ENCODE measurements at places on chromosomes 2 and 18. TPM values are rescaled to one million over a fixed set of nuclear protein-coding genes. Genes with fewer than 3 reads are reported as not detected.
A peak's percentile ranks its signal among the peaks of the same experiment; 100 is the strongest.

Gene CXCR1
- total RNA-seq: 0.87 TPM

DNA sequence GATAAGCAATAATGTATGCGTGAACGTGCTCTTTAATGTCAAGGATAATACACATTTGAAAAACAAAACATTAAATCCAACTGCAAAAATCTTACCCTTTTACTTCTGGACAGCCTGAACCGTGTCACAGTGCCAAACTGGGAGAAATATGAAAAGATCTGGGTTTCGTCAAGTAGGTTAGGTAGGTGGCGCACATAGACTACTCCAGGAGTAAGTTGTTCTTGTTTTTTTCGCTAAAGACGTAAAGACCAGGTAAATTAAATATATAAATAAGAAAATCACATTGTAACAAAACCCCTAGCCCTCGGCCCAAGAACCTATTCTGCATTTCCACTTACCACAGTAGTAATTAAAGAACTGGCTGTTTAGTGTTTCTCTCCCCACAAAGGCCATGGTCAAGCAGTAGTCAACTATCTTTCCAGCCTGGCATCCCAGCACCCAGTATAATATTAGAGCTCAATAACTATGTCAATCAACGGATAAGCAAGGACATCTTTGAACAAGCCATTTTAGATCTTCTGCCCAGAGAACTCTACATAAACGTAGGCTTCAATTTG is 1.1 kb downstream of the NIFK start:
- no peaks in the 10 kb centered on the region for H3K27me3 ChIP-seq
- peak; percentile 40 for DNase-seq
- peaks cover 43% of the 10 kb centered on the region for H3K36me3 ChIP-seq
- H3K27ac ChIP-seq: peak overlapping the region; percentile 87
- peaks cover 18% of the 10 kb centered on the region for H3K4me1 ChIP-seq

Gene SF3B1
- 894 TPM for total RNA-seq

DNA sequence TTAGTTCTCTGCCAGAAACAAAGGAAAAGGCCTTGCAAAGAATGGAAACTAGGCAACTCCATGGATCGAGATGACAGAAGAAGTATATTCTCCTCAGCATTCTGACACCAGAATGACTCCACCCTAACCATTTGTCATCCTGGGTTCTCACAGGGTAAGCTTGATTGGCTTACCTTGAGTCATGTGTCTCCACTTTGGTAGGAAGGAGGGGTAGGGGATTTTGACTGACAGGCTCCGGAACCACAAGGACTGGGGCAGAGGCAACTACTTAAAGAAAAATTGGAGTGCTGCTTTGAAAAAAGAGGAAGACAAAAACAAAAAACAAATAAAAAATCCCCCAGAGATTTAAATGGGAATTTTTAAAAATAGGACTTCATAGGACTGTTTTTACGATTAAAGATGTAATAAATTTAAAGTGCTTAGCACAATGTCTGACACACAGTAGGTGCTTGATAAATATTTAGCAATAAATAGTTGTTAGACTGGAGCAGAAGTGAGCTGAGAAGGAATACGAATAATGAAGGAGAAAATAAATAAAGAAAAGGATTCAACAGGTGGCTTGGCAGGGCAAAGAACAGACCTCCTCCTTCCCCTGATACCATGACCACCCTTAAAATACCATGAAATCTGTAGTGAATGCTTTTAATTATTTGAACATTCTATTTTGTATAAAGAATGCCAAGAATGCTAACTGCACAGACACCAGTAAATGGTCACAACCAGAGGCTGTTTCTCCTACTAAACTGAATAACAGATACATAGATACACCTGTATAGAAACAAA is 230.2 kb downstream of the CDCA7 start:
- H3K27me3 ChIP-seq: no peaks in the 10 kb centered on the region
- no peak overlapping the region for H3K27ac ChIP-seq
- DNase-seq: no peak
- H3K36me3 ChIP-seq: no peaks in the 10 kb centered on the region

DNA sequence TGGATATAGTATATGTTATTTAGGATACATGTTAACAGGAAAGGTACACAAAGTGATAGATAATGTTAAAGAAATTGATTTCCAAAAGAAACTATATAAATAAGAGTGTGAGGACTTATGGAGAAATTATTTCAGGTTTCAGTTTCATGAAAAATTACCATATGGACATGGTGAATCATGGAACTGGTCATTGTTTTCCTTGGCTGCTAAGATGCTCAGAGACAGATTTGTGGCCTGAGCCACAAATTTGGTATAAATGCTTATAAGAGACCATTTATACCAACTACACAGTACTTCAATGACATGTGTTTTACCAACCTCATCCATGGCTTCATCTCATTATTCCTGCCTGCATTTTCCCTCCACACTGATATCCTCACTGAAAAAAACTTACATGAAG is 188.1 kb downstream of the FMNL2 start:
- no peaks in the 10 kb centered on the region for H3K27me3 ChIP-seq
- no peak overlapping the region for H3K4me3 ChIP-seq
- H3K27ac ChIP-seq: no peak overlapping the region
- H3K4me1 ChIP-seq: peaks cover 7% of the 10 kb centered on the region
- H3K36me3 ChIP-seq: no peaks in the 10 kb centered on the region

Gene RESP18
- total RNA-seq: not detected

GRCh38 chr2:17765398-17765797 is 11.5 kb downstream of the GEN1 start:
- no peak overlapping the region for H3K27ac ChIP-seq
- H3K4me1 ChIP-seq: no peaks in the 10 kb centered on the region
- H3K27me3 ChIP-seq: no peaks in the 10 kb centered on the region

All from suprapubic skin (tissue), 4 donors.